Fibroblast of skin of right biceps (primary cell): ENCODE measurements at places on chromosomes 13 and 19.

- DNase-seq: peak; percentile 35
Observed at GRCh38 chr19:50330365-50331078, 1.3 kb upstream of the KCNC3 start.

GRCh38 chr13:110236431-110236830 lies 70.5 kb downstream of the COL4A1 start:
- DNase-seq: no peak

- DNase-seq: no peak
Observed at GRCh38 chr13:44433863-44434765, 60.5 kb downstream of the SERP2 start.

GRCh38 chr13:51518827-51519226 lies 65.4 kb upstream of the WDFY2 start:
- peak; percentile 58 for DNase-seq

DNA sequence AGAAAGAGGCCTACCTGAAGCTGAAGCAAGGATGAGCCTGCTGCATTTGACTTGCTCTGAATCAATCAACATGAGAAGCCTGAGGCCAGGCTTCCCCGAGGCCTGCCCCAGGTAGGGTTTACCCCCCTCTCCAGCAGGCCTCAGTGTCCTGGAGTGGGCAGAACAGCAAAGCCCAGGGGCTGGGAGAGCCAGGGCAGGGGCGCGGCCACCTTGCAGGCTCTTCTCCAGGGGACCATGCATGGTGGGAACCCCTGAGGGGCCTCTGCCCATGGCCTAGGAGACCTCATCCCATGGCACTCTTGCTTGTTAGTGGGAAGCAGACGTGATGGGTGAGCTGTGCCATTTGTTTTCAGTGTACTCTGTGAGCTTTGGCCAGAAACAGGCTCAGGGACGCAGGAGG lies 19.9 kb upstream of the LRP3 start:
- DNase-seq: no peak

DNA sequence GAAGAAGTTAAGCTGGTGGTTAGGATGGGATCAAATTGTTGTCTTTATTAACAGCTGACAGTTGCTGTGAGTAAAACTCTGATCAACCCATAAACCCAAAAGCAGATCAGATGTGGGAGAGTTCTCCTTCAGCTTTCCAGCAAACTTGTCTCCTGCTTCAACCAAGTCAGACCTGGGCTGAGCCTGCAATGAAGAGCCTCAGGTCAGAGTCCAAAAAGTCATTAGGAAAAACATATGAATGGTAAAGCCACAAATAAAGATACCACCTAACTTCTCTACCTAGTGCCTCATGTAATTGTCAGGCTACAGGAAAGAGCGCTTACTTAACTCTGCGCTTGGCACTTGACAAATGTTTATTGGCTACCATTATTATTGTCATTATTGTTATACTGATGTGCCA lies 21.9 kb upstream of the UBE2L5 start:
- DNase-seq: no peak

- no peak for DNase-seq
Observed at GRCh38 chr13:100069278-100069677, 19.6 kb upstream of the PCCA start.
